C1 segment of cervical spinal cord (tissue), 14 donors: ENCODE measurements at places on chromosomes 3 and 15.
A peak's percentile ranks its signal among the peaks of the same experiment; 100 is the strongest.

DNA sequence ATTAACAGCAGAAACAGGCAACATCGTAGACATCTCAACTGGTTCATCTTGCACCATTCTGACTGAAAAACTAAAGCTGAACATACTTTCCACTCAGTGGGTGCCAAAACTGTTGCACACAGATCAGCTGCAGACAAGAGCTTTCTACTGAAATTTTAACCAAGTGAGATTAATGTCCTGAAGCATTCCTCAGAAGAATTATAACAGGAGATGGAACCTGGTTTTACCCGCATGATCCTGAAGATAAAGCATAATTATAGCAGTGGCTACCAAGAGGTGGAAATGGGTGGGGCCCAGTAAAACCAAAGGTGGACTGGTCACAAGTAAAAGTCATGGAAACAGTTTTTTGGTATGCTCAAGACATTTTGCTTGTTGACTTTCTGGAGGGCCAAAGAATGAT, 858.8 kb downstream of the FHIT start:
- no peak for DNase-seq

DNA sequence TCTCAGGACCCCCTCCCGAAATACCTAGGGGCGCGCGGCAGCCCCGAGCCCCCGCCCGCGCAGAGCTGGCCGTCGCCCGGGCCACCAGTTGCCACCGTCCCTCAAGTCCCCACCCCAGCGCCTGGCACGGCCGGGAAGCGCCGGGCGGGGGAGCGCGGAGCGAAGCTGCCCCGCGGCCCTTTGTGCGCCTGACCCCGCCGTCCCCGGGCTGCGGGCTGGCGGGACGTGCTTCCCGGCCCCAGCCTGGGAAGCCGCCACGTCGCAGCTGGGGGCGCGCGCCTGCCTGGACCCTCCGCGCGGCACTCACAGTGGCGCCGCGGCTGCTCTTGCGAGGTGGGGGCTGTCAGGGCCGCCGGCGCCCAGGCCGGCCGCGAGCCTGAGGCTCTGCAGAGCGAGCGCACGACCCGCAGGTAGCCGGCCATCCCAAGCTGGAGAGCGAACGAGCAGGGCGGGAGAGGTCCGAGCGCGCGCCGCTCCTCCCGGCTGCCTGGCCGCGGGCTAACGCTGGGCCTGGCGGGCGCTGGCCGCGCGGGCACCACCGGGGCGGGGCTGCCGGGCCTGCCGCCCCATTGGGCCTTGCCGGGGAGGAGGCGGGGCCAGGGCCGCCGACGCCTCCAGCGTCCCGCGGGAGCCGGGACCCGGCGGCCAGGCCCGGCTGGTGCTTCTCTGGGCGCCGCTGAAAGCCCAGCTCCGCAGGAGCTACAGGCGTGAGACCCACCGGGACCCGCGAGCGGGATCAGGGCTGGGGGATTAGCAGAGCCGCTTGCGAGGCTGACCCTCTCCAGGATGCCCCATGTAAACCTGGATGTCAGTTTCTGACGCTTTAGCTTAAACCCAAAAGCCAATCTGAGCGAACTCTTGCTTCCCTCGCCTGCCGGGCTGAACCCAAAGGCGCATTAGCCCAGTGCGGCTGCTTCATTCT, at the start of gene IDH2:
Gene IDH2, minus strand, starts transcription at position 500 of the 922 bp plus-strand sequence. Its CDS starts 78 bp downstream, at position 422.
- peak; percentile 85 for DNase-seq

- DNase-seq: peak; percentile 41
Measured at GRCh38 chr3:187319699-187320302, 28.3 kb upstream of the MASP1 start.

DNA sequence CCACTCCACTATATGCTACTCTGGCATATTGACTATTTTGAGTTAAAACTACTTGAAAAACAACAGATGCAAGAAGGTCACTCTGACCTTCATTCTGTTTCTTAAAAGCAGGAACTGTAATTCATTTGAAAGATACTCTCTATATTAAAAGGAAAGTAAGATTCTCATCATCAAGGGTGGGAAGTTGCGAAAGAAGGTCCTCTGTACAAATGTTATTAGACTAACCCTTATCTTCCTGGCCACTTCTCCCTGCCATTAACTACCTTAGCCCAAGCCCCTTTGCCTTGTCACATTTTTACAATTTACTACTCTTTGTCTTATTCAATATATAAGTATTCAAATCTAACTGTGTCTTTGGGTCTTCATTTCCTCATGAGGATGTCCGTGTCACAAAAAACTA, 16.1 kb downstream of the SIDT1 start:
- DNase-seq: no peak

- DNase-seq: no peak
Measured at GRCh38 chr3:192875971-192876565, 41.6 kb downstream of the MB21D2 start.
